SJSA1 (cell line): ENCODE measurements at places on chromosomes 12 and 14. TPM values are rescaled to one million over a fixed set of nuclear protein-coding genes. Genes with fewer than 3 reads are reported as not detected.

The CISTR gene
- total RNA-seq = not detected in 2 replicates

GRCh38 chr12:68199127-68199526 lies 26.5 kb downstream of the IL26 start:
- DNase-seq = no peak
- H3K27ac ChIP-seq = no peak overlapping the region
- no peaks in the 10 kb centered on the region for H3K27me3 ChIP-seq
- H3K4me3 ChIP-seq = no peak overlapping the region
- no peaks in the 10 kb centered on the region for H3K4me1 ChIP-seq
- H3K36me3 ChIP-seq = no peaks in the 10 kb centered on the region

- H3K4me1 ChIP-seq = no peaks in the 10 kb centered on the region
- no peaks in the 10 kb centered on the region for H3K27me3 ChIP-seq
These were observed 2.1 kb downstream of the DAO start for GRCh38 chr12:108881953-108882352.

DNA sequence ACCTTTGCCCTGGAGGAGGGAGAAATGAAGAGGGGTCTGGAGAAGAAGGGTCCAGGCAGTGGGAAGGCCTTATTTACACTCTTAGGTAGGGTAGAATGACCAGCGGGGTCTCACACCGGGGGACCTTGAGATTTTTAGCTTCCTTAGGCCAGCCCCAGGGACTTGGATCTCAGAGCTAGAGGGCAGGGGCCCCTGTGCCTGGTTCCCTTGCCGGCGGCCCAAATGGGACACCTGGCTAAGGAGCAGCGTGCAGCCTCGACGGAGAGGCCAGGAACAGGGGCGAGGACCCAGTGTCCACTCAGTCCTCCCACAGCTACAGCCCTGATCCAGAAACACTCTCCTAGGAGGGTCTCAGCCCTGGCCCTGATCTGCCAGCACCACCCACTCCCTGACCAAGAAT lies 41.8 kb downstream of the DIO3 start:
- no peaks in the 10 kb centered on the region for H3K36me3 ChIP-seq
- H3K27me3 ChIP-seq = no peaks in the 10 kb centered on the region
- H3K4me3 ChIP-seq = no peak overlapping the region
- H3K27ac ChIP-seq = no peak overlapping the region
- DNase-seq = peak; percentile 26

- no peak overlapping the region for H3K4me3 ChIP-seq
- peaks cover 10% of the 10 kb centered on the region for H3K4me1 ChIP-seq
- H3K27ac ChIP-seq = no peak overlapping the region
- DNase-seq = no peak
These were observed 22.0 kb upstream of the TSPAN9 start for GRCh38 chr12:3055026-3055703.

The NGB gene
- not detected in 2 replicates for total RNA-seq

The MYBPC1 gene
- total RNA-seq = 0.47 TPM in 1 of 2 replicates, not detected in the other

The TOMM20L gene
- total RNA-seq = not detected in 2 replicates

The SOAT2 gene
- not detected in 2 replicates for total RNA-seq

The CLEC6A gene
- not detected in 2 replicates for total RNA-seq

The KRT78 gene
- 0.21 TPM in 1 of 2 replicates, not detected in the other for total RNA-seq

- no peak for DNase-seq
- no peaks in the 10 kb centered on the region for H3K36me3 ChIP-seq
- H3K27ac ChIP-seq = no peak overlapping the region
- H3K4me1 ChIP-seq = 0 out of 2 replicates have a peak, but pooled peaks cover 3% of the 10 kb centered on the region
- no peak overlapping the region for H3K4me3 ChIP-seq
These were observed 100.8 kb downstream of the PPM1A start for GRCh38 chr14:60349663-60350365.

- H3K27me3 ChIP-seq = no peaks in the 10 kb centered on the region
- no peak overlapping the region for H3K27ac ChIP-seq
These were observed 12.6 kb upstream of the WNT5B start for GRCh38 chr12:1616233-1617066.

The TAS2R8 gene
- total RNA-seq = not detected in 2 replicates

- no peaks in the 10 kb centered on the region for H3K27me3 ChIP-seq
- no peaks in the 10 kb centered on the region for H3K4me1 ChIP-seq
- no peaks in the 10 kb centered on the region for H3K36me3 ChIP-seq
- H3K27ac ChIP-seq = no peak overlapping the region
- H3K4me3 ChIP-seq = no peak overlapping the region
- DNase-seq = no peak
These were observed 33.7 kb upstream of the ACSS3 start for GRCh38 chr12:81043979-81044740.

The LARP4 gene
- total RNA-seq = 20.9 and 38.1 TPM in 2 replicates

DNA sequence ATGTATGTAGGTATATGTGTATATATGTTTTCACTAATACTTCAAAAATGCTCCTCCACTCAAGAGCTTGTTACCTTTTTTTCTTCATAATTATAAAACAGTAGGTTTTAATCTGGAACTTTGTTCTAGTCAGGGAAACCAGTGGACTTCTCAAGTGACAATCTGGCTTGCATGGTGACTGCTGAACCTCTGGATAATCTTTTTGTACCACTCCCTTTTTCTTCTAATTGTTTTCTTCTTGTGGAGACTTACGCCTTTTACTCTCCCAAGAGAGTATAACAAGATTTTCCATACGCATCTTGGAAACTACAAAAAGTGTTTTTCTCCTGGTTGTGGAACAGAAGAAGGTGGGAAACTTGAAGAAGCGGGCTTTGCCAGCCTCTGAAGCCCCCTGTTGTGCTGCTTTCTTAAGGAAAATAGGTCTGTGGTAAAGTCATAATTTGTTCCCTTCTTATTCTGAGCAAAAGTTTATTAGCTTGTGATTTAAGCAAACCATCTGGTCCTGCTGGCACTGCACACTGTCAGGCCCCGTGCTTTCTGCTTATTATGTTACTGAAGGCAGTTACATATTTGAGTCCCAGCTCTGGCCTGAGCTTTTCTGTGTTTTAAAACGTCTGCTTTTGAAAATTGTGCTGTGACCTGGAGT lies 291.8 kb downstream of the ERC1 start:
- no peak for DNase-seq
- H3K4me1 ChIP-seq = peaks cover 9% of the 10 kb centered on the region
- H3K36me3 ChIP-seq = no peaks in the 10 kb centered on the region
- H3K4me3 ChIP-seq = no peak overlapping the region
- H3K27ac ChIP-seq = no peak overlapping the region

GRCh38 chr14:67766035-67766680 lies 50.2 kb downstream of the ZFYVE26 start:
- H3K27ac ChIP-seq = no peak overlapping the region
- H3K4me1 ChIP-seq = no peaks in the 10 kb centered on the region
- peaks cover 54% of the 10 kb centered on the region for H3K36me3 ChIP-seq

The SETD1B gene
- total RNA-seq = 1.3 and 1.7 TPM in 2 replicates

DNA sequence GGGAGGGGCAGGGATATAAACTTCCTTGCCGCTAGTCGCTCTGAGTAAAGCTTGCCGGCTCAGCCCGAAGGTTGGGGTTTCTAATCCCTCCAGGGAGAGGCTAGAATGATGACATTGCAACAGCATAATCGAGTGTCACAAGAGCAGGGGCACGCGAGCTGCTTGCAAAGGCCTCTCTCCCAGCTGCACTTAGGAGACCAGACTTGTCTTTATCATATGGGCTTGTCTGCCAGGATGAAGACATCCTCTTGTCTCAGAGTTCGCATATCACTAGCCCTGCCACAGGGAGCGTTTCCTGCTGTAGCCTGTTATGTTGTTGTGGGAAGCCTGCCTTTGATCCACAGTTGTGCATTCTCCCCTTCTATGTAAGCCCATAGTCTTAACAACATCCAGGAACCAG lies 180.0 kb downstream of the ESR2 start:
- no peaks in the 10 kb centered on the region for H3K4me1 ChIP-seq
- H3K27me3 ChIP-seq = no peaks in the 10 kb centered on the region
- no peak overlapping the region for H3K27ac ChIP-seq
- H3K36me3 ChIP-seq = no peaks in the 10 kb centered on the region
- DNase-seq = no peak

The EIF5 gene
- total RNA-seq = 127 and 177 TPM in 2 replicates

DNA sequence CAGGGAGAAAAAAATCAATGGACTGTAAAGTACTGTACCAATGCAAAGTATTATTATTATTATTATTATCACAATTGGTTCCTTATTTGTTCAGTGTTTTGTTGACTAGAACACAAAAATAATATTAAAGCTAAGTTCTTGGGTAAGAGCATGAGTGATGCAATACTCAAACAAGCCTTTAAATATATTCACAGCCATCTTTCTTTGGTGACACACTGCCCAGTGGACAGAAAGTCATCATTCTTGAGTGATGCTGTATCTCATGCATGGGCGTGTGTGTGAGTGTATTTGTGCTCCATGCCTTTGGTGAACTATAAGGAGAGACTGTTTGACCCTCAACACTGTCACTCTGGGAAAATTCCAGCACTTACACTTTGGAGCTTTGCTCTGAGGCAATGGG lies 93.6 kb downstream of the KCNK10 start:
- no peaks in the 10 kb centered on the region for H3K27me3 ChIP-seq
- no peaks in the 10 kb centered on the region for H3K36me3 ChIP-seq
- H3K4me1 ChIP-seq = no peaks in the 10 kb centered on the region

GRCh38 chr12:2052826-2053678 lies at the start of gene CACNA1C:
TSS of gene CACNA1C (plus strand) at chr12:2052987. CDS start at chr12:2053563, 576 bp downstream.
- H3K4me1 ChIP-seq = peaks cover 25% of the 10 kb centered on the region
- H3K36me3 ChIP-seq = peaks cover 4% of the 10 kb centered on the region; the same call in 1 of the 2 replicates
- peak; percentile 77 for DNase-seq
- no peaks in the 10 kb centered on the region for H3K27me3 ChIP-seq
- peak within 1 kb of the TSS; percentile 43 for H3K27ac ChIP-seq

DNA sequence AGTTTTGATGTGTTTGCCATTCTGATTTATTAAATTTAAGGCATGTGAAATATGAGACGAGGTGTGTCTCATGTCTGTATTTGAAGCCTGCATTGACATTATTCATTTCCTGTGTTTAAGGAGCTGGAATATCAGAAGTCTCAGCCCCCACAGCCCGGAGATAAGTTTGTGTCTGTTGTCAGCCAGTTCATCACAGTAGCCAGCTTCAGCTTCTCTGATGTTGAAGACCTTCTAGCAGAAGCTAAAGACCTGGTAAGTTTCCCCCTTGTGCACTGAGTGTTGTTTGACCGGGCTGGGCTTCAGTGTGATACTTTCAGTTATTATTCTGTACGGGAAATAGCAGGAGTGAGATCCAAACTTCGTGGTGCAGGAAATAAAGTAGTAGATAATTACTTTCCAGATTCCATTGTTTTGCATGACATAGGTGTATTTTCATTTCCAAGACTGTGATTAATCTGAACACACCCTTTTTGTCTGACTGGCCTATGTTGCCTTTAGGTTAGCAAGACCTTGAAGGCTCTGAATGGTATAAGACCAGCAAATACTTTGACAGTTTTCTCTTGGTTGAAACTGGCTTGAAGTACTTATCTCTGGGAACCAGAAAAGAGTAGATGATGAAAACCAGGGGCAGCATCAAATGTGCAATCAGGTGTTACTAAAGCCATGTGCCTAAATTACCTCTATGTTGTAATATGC lies 101.5 kb downstream of the GPR135 start:
- peaks cover 6% of the 10 kb centered on the region for H3K36me3 ChIP-seq
- DNase-seq = no peak
- H3K4me1 ChIP-seq = peaks cover 15% of the 10 kb centered on the region
- H3K27ac ChIP-seq = peak overlapping the region; percentile 17; the same call in 1 of the 2 replicates
- no peaks in the 10 kb centered on the region for H3K27me3 ChIP-seq

DNA sequence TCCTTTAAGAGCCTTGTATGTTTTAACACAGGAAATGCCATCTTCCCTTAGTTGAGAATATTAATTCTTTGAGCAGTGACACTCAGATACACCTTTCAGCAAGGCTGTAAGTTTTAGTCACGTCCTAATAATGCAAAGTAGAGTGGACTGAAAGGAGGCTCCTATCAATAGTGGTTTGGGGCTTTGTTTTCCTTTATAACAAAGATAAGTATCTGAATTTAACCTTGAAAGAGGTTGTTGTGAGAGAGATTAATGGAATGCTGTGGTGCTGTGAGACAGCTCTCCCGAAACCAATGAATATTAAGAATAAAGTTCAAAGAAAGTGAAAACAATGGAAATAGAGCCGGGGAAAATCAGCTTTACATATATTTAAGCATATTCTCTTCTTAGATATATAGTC lies 259.6 kb downstream of the ERC1 start:
- DNase-seq = no peak
- H3K27ac ChIP-seq = no peak overlapping the region
- no peaks in the 10 kb centered on the region for H3K27me3 ChIP-seq
- no peak overlapping the region for H3K4me3 ChIP-seq
- H3K4me1 ChIP-seq = peaks cover 11% of the 10 kb centered on the region

- H3K27me3 ChIP-seq = no peaks in the 10 kb centered on the region
- no peak for DNase-seq
- H3K27ac ChIP-seq = no peak overlapping the region
- no peak overlapping the region for H3K4me3 ChIP-seq
These were observed 96.5 kb downstream of the LGMN start for GRCh38 chr14:92651758-92652406.

DNA sequence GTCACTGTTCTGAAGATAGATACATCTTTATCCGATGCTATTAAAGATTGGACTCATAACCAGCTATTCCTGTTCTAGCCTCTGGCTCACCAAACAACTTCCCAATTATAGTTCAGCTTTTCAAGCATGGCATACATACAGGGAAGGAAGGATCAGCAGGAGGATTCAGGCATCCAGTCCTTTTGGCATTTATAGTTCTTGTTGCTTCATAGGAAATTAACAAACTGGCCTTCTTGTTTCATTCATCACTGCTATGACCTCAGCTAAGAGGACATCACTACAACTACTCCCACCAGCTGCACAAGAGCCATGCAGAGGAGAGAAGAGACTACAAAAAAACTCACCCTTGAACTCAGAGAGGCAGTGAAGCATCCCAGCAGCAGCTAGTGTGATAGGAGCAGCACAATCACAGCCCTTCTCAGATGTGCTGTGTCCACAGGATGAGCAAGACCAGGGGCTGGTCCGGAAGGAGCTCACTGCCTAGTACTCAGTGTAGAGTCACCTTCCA lies 100.5 kb downstream of the SPTSSA start:
- peaks cover 2% of the 10 kb centered on the region; the same call in 1 of the 2 replicates for H3K4me1 ChIP-seq
- no peak overlapping the region for H3K4me3 ChIP-seq
- no peaks in the 10 kb centered on the region for H3K27me3 ChIP-seq

DNA sequence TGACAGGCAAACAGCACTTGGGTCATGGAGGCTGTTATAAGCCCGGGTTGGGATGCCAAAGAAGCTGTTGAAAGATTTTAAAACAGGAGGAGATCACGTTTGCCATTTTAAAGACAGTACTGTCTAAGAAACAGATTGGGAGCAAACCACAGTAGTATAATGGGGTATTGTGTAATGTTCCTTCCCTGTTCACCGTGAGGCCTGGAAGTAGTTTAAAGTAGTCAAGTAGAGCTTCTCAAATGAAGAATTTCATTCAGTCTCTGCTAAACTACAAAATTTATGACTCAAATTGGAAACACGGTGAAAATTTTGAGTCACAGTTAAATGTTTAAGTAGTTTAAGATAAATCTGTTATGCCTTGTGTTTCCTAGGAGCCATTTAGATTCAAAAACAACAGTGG lies 35.8 kb downstream of the ATP2A2 start:
- H3K27ac ChIP-seq = peak overlapping the region; percentile 59
- DNase-seq = no peak
- peaks cover 41% of the 10 kb centered on the region for H3K4me1 ChIP-seq
- H3K27me3 ChIP-seq = no peaks in the 10 kb centered on the region

DNA sequence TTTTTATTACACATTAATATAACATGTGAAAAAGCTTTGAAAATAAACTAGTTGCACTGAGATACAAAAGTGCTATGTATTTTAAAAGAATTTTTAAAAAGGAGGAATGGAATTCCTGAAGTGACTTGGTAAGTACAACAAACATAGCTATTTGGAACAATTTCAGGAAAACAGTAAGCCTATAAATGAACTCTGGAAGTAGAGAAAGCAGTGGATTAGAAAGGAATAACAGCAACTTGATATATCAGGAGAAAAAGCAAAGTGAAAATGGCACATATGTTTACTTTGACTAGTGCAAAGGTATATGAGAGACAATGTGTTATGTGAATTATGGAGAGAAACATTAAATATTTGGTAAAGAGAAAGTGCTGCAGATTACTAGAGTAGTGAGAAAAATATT lies 811.7 kb downstream of the C12orf50 start:
- no peak for DNase-seq
- no peak overlapping the region for H3K4me3 ChIP-seq
- H3K36me3 ChIP-seq = no peaks in the 10 kb centered on the region
- H3K27me3 ChIP-seq = no peaks in the 10 kb centered on the region
